ENCODE measurements at places on chromosomes 2 and 18.

DNA sequence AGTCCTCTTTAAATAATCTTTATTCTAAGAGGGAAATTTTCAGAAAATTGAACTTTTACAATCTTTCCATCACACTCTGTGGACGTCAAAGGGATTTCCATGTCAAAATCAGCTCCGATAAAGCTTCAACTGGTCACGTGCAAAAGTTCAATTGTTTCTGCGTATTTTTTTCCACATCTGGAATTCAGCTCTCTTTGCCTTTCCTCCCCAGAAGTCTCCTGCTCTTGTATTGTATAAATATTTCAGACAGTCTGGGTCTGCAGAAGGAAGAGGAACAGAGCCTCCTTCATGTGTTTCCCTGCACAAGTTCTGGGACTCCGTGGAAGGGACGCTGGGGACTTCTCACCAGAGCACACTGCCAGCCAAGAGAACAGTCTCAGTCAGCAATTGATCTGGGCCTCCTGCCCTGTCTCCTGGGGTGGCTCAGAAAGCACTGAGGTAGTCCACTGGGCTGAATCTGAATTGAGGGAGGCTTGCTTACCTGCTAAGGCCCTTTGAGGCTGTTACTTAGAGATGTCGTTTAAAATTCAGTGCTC, 251.5 kb downstream of the TFCP2L1 start:
- DNase-seq: no peak

DNA sequence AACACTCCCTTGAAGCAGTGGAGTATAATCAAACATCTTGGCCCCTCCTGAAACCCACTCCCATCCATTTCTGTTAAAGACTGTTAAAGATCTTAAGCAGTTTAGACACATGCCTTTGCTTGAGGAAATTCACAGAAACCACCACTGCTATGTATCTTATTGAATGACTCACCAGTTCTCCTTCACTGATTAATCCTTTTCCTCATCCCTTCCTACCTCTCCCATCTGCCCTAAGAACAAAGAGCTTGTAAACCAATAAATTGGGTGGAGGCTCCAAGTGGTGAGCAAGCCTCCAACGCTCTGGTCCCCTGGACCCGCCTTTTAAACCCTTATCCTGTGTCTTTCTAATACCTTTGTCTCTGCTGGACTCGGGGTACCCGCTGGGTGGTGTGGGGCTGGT, 746.1 kb downstream of the LRP1B start:
- DNase-seq: no peak

- no peak for DNase-seq
These were observed 36.5 kb upstream of the ZFP36L2 start for GRCh38 chr2:43262951-43263350.

DNA sequence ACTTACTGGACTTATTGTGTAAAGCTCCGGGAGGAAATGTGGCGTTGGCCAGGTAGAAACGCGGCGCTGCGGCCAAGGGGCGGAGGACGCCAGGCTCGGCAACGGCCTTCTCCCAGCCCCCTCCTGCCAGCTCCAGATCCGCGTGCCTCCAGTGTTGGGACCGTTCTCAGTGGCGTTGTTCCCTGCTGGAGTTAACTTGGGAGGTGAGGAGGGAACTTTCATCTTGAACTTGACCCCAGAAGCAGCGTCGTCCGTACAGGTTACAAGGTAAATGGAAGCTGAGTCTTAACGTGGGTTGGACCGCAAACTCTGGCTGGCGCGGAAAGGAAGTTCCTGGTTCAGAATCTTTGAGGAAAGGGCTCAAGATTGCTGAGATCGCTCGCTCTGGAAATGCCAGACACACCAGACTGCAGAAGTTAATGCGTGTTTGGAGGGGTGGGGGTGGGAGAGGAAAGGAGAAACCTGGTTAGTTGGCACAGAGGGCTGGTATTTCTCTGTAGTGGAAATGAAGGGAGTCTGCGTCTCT, 1.3 kb downstream of the TANC1 start:
- DNase-seq: no peak

- no peak for DNase-seq
These were observed 301.6 kb upstream of the GULP1 start for GRCh38 chr2:187989925-187990623.

DNA sequence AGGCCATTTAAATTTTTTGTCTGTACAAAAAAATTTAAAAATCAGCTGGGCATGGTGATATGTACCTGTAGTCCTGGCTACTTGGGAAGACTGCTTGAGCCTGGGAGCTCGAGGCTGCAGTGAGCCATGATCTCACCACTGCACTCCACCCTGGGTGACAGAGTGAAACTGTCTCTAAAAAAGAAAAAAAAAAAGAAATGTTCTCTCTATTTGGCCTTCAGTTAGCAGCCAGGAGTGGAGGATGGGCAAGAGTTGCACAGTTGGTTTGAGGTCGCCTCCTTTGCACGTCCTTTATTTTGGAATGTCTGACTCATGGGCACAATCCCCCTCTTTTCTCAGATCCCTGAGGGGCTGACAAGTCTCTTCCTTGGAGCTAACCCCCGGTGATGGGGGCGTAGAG, 26.3 kb downstream of the ITM2C start:
- DNase-seq: no peak

- DNase-seq: peak; percentile 12
These were observed 49.2 kb upstream of the GPR155 start for GRCh38 chr2:174535757-174536703.

- no peak for DNase-seq
These were observed 83.9 kb downstream of the PLCL1 start for GRCh38 chr2:197888321-197888720.

- DNase-seq: no peak
These were observed 39.6 kb downstream of the HDHD2 start for GRCh38 chr18:47110492-47111274.

GRCh38 chr2:236343400-236344161, 79.4 kb upstream of the ASB18 start:
- peak; percentile 57 for DNase-seq

- DNase-seq: no peak
These were observed 34.8 kb upstream of the NCKAP5 start for GRCh38 chr2:133603109-133603508.

GRCh38 chr2:107808959-107809358, 17.7 kb upstream of the RGPD4 start:
- no peak for DNase-seq

DNA sequence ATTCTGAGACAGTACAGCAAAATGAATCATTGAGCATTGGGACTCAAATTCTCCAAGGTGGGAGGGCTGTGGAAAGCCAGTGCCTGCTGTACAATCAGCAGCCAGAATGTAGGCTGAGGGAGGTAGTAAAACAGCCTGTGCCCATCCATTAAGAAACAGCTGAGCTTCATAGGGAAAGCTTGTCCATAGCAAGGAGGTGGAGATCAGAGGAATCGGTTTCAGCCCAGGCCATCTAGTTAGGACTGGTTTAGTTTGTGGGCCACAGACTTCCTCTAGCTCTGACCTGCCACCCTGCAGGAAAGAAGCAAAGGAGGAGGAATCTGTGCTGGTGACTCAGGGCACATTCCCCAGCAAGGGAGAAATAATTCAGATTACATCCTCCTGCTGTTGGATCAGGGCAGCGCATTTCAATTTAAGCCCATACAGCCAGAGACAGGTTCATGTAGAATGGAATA, 333.4 kb downstream of the SETBP1 start:
- DNase-seq: no peak

DNA sequence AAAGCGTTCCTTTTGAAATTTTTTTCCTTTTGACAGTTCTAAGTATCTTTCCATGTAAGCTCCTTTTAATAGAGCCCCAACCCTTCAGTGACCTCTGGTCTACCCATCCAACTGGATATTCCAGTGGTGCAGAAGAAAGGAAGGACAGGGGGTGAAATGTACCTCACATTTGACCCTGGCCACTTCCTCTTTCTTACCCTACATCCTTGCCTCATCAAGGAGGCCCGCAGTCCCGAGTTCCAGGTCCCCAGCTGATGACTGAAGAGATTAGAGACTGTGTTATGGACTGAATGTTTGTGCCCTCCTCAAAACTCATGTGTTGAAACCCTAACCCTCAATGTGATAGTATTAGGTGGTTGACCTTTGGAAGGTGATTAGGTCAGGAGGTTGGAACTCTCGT, 158.1 kb downstream of the RBM43 start:
- no peak for DNase-seq

DNA sequence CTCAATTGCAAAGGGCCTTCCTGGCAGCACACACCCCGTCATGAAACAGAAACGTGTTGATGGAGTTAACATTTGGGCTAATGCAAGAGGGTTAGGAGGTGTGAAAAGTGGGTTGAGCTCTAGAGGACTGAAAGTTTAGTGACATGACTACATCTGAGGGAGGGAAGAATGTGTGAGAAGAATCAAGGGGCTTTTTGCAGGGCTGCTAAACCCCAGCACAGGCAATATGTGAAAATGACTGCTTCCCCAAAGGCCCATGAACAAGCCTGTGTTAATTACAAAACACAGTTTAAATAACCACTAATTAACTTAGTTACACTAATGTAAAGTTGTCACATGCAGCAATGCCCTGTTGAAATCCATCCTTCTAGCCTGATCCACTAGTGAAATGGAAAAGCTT, 63.4 kb upstream of the PEX13 start:
- no peak for DNase-seq

GRCh38 chr2:149989447-149990063, 402.0 kb upstream of the MMADHC start:
- DNase-seq: no peak

DNA sequence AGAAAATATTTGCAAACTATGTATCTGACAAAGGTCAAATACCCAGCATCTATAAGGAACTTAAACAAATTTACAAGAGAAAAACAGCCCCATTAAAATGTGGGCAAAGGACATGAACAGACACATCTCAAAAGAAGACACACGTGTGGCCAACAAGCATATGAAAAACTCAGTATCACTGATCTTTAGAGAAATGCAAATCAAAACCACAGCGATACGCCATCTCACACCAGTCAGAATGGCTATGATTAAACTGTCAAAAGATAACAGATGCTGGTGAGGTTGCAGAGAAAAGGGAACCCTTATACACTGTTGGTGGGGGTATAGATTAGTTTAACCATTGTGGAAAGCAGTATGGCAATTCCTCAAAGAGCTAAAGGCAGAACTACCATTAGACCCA, 64.3 kb upstream of the RBMS1 start:
- DNase-seq: no peak

GRCh38 chr18:60996326-60996725, 336.9 kb upstream of the CDH20 start:
- no peak for DNase-seq

DNA sequence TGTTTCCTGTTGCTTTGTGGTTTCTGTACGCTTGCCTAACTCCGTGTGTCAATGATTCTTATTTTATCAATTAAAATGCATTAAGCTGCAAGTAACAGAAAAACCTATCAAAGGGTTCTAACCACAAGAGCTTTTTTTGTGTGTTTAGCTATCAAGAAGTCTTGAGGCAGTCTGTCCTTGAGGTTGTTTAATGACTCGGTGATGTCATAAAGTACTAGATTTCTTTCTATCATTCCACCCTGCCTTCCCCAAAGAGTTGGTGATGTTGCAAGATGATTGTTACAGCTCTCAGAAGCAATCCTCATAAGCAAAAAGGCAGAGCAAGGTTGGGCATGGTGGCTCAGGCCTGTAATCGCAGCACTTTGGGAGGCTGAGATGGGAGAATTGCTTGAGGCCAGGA, 51.9 kb upstream of the SPTBN1 start:
- DNase-seq: no peak

GRCh38 chr2:217743966-217744761, 258.6 kb downstream of the TNS1 start:
- DNase-seq: no peak

- no peak for DNase-seq
These were observed 115.2 kb downstream of the MARCHF4 start for GRCh38 chr2:216257089-216257488.

DNA sequence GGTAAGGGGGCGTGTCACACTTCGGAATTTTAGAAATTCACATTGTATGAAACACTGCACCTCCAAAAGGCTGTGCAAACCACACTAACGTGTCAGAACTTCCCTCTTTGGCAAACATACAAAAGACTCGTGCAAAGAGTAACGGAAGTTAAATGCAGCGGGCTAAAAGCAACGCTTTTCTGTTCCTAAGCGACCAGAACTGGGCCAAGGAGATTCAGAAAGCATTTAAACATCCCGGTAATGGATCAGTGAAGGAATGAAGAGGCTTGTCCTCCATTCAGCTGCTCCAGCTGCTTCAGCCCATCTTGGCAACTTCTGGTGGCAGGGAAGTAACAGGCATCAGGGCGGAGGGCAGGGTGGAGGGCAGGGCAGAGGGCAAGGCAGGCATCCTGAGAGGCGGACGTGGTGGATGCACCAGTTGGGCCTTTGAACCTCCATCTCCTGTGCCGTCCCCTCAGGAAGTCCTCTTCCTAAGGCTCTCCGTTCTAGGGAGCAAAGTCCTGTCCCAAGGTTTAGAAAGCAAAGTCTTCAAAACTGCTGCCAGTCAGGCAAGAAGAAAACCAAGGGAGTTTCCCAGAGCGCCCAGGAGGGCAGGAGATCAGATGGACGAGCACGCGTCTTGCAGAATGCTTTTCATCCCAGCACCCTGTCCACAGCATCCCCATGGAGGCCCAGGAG, 230.7 kb downstream of the ZNF516 start:
- DNase-seq: no peak

- no peak for DNase-seq
These were observed 142.6 kb upstream of the LGALSL start for GRCh38 chr2:64311191-64311910.

DNA sequence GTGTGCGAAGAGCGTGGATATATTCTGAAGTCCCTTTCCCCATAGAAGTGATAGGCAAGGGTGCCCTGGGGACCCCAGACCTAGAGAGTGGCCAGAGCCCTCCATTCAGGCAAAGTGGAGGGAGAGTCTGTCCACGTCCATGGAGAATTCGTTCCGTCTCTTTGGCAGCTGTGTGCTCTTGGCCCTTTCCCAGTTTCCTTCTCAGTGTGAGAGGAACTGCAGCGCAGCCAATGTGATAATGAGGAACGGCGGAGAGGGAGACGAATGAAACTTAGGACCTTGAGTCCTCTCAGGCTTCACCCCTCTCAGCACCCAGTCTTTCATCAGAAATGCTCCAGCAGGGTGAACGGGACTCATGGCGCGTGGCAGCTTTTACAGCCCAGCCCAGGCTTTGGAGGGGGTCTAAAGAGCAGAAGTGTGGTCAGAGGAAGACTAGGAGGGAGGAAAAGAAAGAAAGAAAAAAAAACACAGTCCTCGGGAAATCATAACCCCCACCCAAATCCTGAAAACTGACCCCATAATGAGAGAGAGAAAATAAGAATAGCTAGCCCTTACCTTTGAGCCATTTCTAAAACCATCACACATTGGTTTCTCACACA, 95.0 kb upstream of the RIOK3 start:
- DNase-seq: no peak

- DNase-seq: no peak
These were observed 3.2 kb downstream of the EMX1 start for GRCh38 chr2:72920318-72921087.

DNA sequence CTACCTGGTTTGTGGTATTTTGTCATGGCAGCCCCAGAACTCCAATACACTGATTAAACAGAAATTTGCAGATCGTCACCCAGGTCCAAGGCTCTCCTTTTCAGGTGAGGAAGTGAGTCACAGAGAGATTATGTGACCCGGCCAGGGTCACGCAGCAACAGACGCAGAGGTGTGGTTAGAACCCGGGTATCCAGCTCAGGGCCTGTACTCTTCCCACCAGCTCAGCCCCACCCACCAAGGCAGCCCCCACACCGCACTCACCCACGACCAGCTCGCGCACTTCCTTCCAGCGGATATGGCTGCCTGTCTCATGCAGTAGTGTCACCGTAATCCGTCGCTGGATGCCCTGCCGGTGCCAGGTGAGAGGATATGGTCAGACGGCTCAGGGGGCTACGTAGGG, 48.1 kb downstream of the AQP12A start:
- DNase-seq: no peak

All from K562 (cell line).